ENCODE measurements at places on chromosomes 1 and 21.

- DNase-seq = no peak
These were observed 19.2 kb upstream of the VASH2 start for GRCh38 chr1:212930986-212931678.

DNA sequence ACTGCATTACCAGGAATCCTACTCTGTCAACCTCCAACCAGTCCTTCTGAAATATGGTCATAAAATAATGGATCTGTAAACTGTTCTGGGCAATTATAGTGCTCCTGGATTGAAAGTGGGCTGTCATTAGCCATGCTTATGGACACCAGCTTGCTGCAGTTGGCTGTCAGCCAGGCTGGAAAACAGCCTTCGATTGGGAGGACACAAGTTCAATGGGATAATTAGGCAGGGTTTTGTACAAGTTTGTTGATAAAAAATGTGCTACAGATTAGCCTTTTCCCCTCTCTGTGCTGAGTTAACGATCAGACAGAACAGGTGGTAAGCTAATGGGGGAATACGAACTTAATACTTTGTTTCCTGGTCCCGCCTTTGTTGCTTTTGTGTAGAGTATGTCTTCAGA, 413.9 kb downstream of the DUSP10 start:
- no peak for DNase-seq

GRCh38 chr1:150473659-150474058, 13.6 kb upstream of the TARS2 start:
- no peak for DNase-seq

GRCh38 chr1:92502247-92502646, 15.5 kb upstream of the GFI1 start:
- no peak for DNase-seq

DNA sequence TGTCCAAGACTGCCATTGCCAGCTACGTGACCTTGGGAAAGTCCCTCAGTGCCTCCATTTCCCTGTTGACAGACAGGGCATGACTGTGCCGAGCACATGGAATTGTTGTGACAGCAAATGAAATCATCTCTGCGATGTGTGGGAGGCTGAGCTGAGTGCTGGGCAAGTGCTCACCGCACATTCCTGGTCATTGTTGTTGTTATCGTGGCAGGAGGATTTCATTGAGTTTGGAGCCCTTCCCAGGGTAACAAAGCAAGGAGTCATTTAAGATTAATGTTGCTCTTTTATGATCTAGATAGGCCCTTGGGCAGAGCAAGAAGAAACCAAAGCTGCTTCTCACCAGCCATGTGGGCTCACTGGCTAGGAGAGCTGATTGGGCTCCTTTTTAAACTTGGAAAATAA, 39.6 kb upstream of the ITPKB start:
- DNase-seq = no peak

DNA sequence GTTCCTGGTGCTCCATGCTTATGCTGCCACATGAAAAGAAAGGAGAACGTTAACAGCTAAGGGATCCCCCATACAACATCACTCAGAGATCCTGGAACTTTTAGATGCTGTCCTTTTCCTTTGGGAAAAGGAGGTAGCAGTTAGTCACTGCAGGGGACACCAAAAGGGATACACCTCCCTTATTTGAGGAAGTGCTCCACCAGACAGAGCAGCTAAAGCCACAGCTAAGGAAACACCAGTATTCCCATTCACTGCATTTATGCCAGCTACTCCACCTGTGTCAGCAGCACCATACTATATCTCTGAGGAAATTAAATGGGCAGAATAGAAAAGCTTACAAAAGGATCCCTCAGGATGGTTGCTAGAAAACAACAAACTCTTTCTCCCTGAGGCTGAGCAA, 26.0 kb upstream of the SLC6A9 start:
- DNase-seq = no peak

GRCh38 chr1:111717450-111717849, 21.7 kb downstream of the INKA2 start:
- no peak for DNase-seq

GRCh38 chr1:116346943-116347673, 25.9 kb upstream of the ATP1A1 start:
- DNase-seq = no peak

GRCh38 chr1:213982672-213983492, 4.9 kb upstream of the PROX1 start:
- no peak for DNase-seq

DNA sequence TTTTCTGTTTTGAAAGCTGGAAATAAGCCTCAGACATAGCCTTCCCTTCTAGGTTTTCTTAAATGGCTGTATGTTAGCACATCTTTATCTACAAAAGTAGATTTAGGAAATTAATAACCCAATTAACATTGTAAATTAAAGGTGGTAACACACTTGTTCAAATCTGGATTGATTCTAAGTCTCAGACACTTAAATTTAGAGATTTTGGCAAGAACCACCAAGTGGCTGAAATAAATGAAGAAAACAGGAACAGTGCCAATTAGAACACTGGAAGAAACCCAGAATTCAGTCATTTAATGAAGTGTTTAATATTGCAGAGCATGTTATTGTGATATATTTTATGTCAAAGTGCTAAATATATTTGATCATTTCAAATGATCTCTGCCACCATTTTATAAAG, 628.2 kb downstream of the USP25 start:
- no peak for DNase-seq

- DNase-seq = no peak
These were observed 2.7 kb downstream of the SLC9A1 start for GRCh38 chr1:27152004-27152828.

GRCh38 chr21:41727784-41728763, 38.8 kb downstream of the RIPK4 start:
- DNase-seq = no peak

DNA sequence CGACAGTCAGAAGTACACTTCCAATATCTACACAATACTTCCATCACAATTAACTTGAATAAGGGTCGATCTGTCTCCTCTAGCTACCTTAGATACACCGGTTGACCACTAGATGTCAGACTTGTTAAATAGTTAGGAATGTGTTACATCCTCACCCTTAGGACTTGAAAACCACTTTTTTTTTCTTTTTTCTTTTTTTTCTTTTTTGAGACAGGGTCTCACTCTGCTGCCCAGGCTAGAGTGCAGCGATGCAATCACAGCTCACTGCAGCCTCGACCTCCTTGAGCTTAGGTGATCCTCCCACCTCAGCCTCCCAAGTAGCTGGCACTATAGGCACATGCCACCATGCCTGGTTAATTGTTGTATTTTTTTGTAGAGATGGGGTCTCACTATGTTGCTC, 120.4 kb upstream of the GREM2 start:
- no peak for DNase-seq

- DNase-seq = no peak
These were observed 64.7 kb downstream of the S100B start for GRCh38 chr21:46540087-46540710.

GRCh38 chr1:172400722-172401105, 19.8 kb upstream of the C1orf105 start:
- no peak for DNase-seq
